Right lung (tissue), 10 donors: ENCODE measurements at places on chromosomes 1 and 21.

GRCh38 chr1:17167041-17167785 is 37.7 kb upstream of the PADI1 start:
- no peak for DNase-seq

DNA sequence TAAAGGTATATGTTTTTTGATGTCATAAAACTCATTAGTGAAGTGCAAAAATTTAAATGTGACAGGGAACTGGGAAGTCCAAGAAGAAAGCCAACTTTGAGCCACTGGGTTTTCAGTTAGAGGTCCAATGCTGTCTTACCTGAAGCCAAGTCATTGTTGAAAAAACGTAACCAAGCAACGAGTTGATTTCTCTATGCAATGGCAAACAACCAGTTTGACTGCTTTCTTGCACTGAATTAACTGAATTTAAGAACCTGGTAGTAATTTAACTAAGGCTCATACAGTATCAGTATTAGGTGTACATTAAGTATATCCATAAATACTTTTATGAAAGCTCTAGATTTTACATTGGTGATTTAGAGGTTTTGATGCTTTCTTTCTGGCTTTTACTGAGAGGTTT is 20.2 kb upstream of the S1PR1 start:
- DNase-seq, result no peak

- DNase-seq, result no peak
Observed at GRCh38 chr1:33848205-33848937, 15.5 kb upstream of the HMGB4 start.

DNA sequence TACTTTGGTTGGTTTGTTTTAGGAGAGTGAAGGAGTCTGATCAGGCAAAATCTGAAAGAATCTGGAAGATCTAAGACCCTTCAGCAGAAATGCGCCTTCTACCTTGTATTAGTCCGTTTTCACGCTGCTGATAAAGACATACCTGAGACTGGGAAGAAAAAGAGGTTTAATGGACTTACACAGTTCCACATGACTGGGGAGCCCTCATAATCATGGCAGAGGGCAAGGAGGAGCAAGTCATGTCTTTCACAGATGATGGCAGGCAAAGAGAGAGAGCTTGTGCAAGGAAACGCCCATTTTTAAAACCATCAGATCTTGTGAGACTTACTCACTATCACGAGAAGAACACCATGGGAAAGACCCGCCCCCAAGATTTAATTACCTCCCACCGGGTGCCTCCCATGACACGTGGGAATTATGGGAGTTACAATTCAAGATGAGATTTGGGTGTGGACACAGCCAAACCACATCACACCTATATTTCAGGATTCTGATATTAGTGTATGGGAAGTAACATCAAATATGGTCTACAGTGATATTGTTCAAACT is 99.3 kb downstream of the GLUL start:
- no peak for DNase-seq

DNA sequence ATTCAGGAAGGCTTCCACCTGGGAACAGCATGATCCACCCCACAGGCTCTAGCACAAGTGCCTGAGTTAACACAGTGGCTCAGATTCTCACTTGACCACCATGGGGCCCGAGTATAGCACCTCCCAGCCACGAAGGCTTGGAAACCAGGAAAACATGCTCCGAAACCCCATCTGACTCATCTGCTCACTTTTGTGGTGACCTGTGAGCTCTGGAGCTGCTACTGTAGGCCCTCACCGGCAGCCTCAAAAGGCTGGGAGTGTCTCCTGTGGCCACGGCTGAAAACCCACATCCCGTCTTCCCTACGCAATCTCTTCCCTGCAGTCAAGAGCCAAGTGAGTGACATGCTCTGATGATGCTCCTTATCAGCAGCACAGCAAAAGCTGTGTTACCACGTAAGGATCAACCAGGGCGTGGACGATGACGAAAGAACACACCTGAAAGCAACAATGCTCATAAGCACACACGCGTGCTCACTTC is 81.4 kb downstream of the TGFBR3 start:
- DNase-seq, result no peak

DNA sequence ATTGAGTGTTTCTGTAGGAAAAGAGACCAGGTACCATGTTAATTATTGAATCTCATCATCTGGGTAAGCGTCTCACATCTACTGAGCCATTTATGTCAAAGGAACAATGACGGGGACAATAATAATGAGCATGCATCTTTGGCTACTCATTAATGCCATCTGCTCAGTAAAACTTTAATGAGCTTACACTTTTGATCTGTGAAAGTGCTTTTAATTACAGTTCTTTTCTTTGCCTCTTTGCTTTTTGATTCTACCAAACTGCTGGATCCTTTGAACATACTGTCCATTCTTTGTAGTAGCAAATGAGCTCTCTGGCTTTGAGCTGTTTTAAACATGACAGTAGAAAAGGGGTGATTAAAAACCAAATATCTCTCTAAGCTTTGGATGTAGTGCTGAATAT is 181.2 kb upstream of the IVNS1ABP start:
- DNase-seq, result no peak

- peak; percentile 45 for DNase-seq
Observed at GRCh38 chr21:18499761-18500376, 96.3 kb upstream of the TMPRSS15 start.
